ENCODE measurements at places on chromosomes 7 and 10.

GRCh38 chr7:2706685-2707126, 18.7 kb downstream of the AMZ1 start:
- no peak for DNase-seq

- DNase-seq: no peak
Observed at GRCh38 chr10:73247509-73248258, 629 bp upstream of the DNAJC9 start.

DNA sequence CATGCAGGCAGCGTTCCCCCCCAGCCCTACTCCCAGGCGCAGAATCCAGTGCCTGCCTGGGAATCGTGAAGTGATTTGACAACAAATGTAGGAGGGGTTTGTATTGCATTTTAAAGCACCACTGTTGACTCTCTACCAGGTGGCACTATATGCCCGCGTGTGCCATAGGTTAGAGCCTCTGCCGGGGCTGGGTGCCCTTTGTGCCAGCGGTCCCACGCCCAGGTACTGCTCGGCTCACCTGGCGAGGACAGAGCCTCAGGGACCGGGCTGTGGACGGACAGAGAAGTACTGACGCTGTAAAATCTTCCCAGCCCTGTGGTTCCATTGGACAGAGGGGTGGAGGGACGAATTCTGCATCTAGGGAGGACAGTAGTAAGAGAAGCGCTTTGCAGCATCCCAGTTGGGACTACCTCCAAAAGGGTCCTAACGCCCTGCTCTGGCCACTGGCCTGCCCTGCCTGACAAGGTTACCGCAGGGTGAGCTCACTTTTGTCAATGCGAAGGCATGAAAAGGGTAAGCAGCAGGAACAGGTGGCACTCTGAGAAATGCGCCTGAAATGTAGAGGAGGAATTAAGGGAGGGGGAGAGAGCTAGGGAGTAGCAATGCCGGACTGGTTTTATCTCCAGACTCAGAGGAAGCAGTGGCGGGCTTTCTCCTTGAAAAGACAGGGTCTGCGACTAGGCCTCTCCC, 788 bp upstream of the CACNA2D1 start:
- no peak for DNase-seq

- DNase-seq: no peak
Observed at GRCh38 chr7:21076574-21076973, 289.9 kb upstream of the SP8 start.

DNA sequence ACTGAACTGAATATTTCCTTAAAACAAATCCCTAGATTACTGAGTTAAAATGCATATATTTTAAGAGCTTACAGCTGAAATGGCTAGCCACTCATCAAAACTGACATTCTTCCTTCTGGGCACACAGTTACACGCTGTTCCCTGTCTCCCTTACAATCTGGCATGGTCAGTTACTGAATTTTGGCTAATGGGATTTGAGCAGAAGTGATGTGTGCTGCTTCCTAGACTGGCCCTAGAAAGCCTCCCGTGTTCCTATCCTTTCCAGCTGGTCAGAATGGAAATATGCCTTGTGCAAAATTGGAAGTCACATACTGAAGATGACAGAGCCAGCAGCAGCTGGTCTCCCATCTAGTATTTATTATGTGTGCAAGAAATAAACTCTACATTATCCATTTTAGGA, 128.7 kb upstream of the NAMPT start:
- no peak for DNase-seq

DNA sequence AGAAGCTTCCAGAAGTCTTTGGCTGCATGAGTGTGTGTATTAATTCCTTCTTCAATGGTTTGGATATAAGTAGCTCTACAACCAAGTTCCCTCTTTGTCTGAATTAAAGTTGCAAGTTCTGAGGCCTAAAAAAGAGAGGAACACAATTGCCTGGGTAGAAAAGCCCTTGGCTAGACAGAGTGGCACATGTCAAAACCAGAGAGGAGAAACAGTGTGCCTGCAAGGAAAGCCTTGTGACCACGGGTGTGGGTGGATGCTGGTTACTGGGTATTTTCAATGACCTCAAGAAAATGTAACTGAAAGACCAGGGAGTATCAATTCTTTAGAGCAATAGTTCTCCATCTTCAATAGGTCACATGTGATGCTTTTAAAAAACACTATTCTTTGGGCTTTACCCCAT, 148.3 kb downstream of the SVIL start:
- DNase-seq: no peak

- DNase-seq: no peak
Observed at GRCh38 chr7:5696346-5697110, 84.9 kb downstream of the RNF216 start.

- DNase-seq: no peak
Observed at GRCh38 chr7:69465262-69465661, 133.0 kb upstream of the AUTS2 start.

DNA sequence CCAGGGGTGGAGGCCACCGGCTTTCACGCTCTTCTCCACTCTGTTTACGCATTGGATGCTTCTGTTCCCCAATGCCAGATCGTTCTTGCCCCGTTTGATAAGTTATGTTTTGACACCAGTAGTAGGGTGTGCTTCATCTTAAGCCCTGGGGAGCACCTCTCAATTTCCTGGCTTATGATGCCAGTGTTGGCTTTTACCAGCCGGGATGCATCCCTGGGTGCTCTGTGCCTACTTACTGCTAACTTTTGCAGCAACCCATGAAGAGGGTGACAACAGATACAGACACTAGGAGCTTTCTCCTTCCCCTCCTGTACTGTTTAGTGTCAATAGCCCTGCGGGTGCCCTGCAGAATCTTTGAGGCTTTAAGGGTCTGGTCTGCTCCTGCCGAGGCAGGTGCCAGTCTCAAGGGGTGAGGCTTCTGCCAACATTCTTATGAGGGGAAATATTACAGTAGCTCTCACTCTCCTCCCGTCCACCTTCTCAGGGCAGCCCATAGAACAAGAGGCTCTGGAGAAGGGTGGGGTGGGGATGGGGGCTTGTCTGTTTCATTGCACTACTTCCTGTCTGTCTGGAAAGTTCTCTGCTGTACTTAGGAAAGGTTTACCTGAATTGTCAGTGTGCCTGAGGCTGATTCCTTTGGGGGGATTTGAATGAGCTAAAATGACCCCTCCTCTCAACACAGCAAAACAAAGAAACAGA, 23.3 kb downstream of the ADCY1 start:
- no peak for DNase-seq

GRCh38 chr7:22108151-22108845, 162.6 kb upstream of the CDCA7L start:
- no peak for DNase-seq

- DNase-seq: no peak
Observed at GRCh38 chr7:20200361-20200760, 16.8 kb downstream of the MACC1 start.

DNA sequence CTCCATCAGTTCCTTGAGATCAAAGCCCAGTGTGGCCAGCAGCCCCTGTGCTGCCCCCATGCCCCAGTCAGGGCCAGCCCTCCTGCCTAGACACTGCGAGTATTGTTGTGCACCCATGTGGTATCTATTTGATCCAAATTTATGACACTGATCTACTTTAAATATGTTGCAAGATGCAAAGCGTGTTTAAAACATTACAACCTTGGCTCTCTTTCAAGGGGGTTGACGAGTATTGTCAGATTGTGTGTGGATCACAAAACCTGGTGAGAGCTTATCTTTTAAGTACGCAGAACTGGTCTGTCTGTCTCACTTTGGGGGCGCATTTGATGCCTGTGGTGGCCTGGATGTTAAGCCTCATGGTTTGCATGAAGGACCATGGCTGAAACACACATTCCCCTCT, 108.9 kb downstream of the COL13A1 start:
- no peak for DNase-seq

GRCh38 chr7:81688622-81689411, 81.0 kb downstream of the HGF start:
- peak; percentile 49 for DNase-seq

GRCh38 chr10:127148066-127148932, 48.1 kb downstream of the INSYN2A start:
- DNase-seq: peak; percentile 86

GRCh38 chr7:30931929-30932540, 20.4 kb downstream of the AQP1 start:
- DNase-seq: no peak

DNA sequence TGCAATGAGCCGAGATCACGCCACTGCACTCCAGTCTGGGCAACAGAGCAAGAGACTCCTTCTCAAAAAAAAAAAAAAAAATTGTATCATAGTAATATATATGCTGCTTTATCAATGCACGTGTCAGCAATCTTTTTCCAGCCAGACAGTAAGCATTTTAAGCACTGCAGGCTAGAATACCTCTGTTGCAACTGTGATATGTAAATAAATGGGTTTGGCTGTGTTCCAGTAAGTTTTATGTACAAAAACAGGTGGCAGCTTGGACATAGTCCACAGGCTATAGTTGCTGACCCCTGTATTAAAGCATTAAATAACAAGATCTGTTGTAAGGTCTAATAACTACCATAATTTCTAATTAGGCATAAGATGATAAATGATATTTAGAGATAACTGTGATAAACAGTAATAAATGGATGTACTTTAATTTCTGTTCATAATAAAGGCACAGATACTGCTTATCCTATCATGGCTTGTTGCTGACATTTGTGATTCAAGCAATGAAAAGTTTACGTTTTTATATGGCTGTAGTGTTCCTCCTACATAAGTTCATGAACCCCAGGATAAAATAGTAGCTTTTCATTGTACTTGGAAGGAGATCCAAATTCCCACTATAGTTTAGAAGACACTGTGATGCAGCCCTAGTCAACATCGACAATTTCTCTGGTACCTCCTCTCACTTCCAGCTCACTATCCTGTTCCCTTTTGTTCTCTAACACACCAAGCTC, 161.4 kb downstream of the ELMO1 start:
- DNase-seq: no peak

DNA sequence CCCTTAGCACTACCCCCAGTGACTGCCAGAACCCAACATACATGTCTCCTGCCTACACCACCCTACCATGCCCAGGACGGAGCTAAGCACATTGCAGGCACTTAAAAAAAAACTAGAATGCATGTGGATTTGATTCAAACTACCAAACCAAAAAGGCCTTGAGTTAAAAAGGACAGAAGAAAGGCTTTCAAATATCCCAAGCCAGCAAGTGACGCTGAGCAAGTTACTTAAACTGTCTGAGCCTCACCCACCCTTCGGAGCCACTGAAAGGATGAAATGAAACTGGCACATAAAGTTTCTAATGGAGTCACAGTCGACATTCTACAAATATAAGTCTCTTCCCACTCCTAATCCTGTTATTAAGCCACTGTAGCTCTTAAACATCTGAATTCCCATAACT, 1.8 kb downstream of the CPXM2 start:
- no peak for DNase-seq

DNA sequence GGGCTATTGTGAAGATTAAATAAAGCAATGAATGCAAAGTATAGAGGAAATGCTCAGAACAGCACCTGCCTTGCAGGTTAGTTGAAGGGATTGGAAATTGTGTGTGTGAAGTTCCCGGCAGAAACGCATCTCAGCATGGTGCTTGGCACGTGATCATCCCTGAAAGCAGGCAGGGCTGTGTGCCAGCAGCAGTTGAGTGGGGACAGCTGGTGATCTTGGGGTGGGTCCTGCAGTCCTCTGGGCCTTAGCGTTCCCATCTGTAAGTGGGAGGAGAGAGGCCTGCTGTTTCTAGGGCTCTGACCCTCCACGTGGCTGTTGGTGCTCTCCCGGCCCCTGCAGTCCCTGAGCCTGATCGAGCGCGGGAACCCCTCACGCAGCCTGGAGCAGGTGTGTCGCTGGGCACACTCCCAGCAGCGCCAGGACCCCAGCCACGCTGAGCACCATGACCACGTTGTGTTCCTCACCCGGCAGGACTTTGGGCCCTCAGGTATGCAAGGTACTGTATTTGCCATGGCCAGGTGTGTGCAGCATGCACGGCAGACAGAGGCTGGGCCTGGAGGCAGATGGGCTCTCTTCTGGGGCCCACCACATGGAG, 55.3 kb downstream of the TBATA start:
- DNase-seq: no peak

DNA sequence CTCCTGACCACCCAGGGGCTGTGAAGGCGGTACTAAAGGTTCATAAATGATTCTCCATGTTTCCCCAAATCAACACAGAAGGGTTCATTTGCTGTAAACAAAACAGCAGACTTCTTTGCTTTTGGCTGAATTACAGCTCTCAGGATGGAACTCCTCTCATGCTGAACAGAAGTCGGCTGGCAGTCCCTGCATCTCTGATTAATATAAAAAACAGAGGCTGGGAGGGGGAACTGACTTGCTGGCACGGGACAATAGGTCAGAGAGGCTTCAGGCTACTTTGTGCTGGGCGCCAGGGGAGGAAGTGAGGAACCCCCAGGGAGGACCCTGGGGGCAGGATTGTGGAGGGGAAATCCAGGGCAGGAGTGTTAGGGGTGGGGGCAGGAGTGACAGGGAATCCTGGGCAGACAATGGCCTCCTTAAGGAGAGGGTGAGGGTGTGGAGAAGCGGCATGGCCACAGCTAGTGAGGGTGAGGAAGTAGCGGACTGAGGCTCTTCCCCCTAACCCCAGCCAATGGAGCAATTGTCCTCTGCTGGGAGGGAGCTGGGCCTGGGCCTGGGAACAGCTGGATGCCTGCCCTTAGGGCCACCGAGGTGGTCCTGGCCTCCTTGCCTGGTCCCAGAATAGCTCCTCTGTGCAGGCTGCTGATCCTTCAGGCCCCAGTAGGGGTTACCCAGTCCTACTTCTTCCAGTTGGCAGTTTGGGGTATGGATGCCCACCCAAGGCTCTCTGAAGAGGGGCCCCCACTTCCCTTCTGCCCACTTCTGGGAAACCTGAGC, 9.2 kb upstream of the SFRP5 start:
- no peak for DNase-seq

GRCh38 chr10:33967606-33968120, 633.2 kb upstream of the NRP1 start:
- DNase-seq: peak; percentile 47

DNA sequence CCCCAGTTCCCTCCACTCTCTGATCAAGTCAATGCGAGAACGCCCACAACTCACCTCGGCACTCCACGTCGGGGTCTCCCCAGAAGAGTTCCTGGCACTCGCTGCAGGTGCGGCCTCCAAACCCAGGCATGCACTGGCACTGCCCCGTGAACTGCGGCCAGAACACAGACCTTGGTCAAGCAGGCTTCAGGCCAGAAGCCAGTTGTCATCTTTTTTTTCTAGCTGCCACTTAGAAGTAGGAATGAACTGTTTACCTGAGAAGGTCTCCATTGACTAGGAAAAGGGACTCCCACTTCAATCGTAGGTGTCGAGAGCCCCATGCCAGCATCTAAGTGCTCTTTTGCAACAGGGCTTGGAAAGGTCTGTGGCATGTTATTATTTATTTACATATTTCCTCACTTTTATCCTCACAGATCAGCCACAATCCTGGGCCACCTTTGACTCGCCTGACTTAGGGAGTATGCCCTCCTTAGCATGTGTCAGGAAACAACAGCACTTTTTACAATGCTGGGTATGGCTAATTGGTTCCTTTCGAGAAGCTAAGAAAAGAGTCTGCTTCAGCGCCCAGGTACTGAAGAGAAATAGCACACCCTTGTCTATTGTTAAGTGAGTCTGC, 51.7 kb downstream of the LAMB1 start:
- no peak for DNase-seq
